ENCODE measurements at places on chromosomes 11 and 22.

DNA sequence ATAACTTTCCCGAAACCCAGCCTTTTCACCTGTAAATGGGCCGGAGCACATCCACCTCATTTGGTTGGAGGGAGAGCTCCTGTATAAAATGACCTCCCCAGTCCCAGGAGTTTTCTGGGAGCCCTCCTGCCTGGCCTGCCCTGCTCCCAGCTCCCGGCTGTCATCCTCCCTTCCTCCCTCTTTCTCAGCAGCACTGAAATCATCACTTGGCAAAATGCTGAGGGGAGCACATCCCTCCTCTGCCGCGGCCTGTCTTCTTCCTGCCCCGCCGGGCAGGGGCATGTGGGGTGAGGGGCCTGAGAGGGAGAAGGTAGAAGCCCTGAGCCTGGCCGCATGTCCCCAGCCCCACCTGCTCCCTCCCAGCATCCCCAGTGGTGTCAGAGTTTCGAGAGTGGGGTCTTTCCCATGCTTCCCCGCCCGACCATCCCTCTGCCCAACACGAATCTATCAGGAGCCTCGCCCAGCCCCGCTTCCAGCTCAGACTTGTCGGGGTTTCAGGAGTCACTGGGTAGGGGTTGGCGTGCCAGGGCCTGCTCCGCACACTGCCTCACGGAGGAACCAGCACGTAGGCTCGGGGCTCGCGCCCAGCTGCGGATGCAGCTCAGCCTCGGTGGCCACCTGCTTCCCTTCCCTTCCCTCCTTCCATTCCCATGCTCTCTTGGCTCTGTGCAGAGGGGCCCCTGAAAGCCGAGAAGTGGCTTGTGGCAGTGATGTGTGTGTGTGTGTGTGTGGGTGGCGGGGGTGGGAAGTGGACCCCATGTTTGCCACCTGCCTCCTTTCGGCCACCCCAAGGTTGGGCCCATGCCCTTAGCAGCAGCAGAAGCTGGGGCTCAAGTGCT lies 37.1 kb downstream of the NECTIN1 start:
- no peak for DNase-seq

GRCh38 chr22:44102121-44102520 lies 78.0 kb downstream of the PARVB start:
- DNase-seq, result no peak

DNA sequence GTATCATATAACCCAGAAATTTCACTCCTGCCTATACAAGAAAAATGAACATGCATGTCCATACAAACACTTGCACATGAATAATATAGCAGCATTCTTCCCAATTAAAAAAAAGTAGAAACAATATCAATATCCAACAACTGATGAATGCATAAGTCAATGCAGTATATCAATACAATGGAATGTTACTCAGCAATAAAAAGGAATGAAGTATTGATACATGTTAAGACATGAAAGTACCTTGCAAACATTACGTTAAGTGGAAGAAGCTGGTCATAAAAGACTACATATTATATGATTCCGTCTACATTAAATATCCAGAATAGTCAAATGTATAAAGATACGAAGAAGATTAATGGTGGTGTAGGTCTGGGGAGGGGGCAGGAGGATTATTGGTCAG lies 73.9 kb upstream of the DRD2 start:
- no peak for DNase-seq

GRCh38 chr11:371051-371450 lies 1.8 kb downstream of the B4GALNT4 start:
- no peak for DNase-seq

- no peak for DNase-seq
These were observed 546.8 kb downstream of the ETS1 start for GRCh38 chr11:128040603-128041002.

DNA sequence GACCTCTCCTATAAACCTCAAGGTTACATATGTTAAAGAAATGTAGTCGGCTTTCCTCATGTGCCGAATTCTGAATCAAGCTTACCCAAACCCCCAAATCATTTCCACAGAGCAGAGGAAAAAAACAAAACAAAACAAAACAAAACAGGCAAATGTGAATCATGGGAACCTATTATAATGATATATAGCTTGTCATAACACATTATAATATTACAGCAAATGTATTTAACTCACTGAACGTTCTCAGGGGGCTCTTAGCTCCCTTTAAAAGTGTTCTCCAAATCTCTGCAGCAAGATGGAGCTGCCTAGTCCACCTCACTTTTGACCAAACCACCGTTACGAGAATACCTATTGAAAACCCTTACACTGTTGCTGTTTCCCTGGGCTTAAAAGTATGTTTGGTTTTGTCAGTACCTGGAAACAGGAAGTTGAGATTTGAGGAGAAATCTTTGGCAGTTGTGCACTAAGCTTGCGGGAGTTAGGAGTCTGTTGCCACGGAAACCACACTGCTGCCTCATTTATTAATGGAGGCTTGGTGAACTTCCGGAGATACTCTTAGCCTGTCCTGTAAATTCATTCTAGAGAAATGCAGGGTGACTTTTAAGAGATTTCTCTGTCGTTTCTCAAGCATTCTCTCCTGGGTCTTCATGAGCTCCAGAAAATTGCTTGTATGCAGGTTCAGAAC lies 167.0 kb upstream of the RASSF10 start:
- DNase-seq, result no peak

DNA sequence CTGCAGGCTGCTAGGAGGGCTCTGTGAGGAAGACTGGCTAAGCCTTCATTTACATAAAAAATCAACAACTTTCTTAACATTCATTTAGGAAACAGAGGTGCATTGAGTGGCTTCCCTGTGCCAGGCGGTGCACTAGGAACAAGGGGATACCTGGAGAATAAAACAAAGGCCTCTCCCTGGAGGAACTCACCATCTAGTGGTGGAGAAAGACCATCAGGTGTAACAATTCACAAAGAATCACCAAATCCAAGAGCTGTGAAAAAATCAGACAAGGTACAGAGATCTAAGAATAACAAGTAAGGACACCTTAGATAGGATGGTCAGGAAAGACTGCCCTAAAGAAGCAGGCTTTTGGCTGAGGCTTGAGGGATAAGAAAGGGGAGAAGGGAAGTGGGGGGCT lies 40.3 kb downstream of the CSNK2A3 start:
- no peak for DNase-seq

GRCh38 chr11:115918576-115918975 lies 414.4 kb upstream of the CADM1 start:
- DNase-seq, result no peak

- no peak for DNase-seq
These were observed 137.8 kb downstream of the CSNK2A3 start for GRCh38 chr11:11215058-11215815.

DNA sequence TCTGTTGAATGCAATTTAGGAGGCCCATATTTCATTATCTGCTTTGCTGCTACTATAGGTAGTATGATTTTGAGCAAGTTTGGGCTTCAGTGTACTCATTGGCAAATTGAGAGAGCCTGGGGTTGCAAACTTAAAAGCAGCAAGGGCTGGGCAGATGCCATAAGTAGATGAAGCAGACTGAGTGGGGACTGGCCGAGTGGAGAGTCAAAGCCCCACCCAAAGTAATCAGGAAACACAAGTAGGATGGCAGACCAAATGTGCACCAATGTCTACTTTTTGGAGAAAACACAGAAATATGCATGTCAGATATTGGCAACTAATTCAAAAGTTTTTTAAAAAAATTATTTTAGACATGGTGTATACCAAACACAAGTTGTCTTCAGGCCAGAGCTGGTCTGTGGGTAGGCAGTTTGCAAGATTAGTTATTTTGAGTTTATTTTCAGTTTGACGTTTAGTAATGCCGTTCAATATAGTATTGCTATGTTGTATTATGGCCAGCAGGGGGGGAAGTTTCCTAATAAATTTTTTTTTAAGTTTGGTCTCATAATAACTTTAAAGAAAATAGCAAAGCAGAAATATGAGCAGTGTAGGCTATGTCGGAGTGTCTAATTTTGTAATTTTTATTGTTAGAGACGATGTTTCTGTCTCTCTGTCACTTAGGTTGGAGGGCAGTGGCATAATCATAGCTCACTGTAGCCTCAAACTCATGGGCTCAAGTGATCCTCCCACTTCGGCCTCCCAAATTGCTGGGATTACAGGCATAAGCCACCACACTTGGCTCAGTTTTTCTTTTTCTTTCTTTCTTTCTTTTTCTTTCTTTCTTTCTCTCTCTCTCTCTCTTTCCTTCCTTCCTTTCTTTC lies 105.1 kb downstream of the HIPK3 start:
- DNase-seq, result no peak

- no peak for DNase-seq
These were observed 21.0 kb downstream of the LMO1 start for GRCh38 chr11:8242499-8243280.

GRCh38 chr11:15640318-15640717 lies 525.6 kb downstream of the INSC start:
- no peak for DNase-seq

- DNase-seq, result no peak
These were observed at the start of gene DSCAML1 for GRCh38 chr11:117796872-117797529. TSS of gene DSCAML1 (minus strand) at chr11:117797216. CDS start at chr11:117797079, 137 bp downstream.

GRCh38 chr11:125295931-125296330 lies 131.4 kb downstream of the PKNOX2 start:
- no peak for DNase-seq

DNA sequence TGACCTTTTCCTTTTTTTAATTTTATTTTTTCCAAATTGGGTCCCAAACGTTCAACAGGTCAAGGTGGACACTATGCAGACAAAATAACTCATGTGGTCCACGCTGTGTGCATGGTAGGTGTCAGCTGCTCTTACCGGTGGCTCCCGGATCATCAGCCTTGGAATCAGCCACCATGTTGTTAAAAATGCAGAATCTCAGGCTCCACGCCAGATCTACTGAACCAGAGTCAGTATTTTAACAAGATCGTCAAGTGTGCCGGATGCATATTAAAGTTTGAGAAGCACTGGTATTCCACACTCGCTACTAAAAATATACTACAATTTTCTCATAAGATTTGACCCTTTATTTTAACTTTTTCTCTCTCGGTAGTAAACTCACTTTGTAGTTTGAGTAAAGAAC lies 553 bp upstream of the LDLRAD3 start:
- DNase-seq, result no peak

DNA sequence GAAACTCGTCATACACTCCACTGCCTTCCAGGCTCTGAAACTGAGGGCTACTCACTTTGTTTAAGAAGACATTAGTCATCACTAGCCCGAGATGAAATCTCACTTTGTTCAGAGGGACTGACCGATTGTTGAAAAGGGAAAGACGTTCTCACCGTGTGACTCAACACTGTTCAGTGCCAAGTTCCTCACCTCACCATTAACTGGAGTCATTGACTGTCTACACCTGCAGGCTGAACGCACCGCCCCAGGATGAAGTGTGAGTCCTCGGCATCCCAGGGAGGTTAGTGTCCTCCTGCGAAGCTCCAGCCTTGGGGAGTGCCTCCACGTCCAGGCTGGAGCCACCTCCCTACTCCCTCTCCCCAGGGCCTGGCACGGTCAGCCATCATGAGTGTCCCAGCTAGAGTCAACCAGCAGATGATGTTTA lies 30.4 kb downstream of the FADD start:
- no peak for DNase-seq

DNA sequence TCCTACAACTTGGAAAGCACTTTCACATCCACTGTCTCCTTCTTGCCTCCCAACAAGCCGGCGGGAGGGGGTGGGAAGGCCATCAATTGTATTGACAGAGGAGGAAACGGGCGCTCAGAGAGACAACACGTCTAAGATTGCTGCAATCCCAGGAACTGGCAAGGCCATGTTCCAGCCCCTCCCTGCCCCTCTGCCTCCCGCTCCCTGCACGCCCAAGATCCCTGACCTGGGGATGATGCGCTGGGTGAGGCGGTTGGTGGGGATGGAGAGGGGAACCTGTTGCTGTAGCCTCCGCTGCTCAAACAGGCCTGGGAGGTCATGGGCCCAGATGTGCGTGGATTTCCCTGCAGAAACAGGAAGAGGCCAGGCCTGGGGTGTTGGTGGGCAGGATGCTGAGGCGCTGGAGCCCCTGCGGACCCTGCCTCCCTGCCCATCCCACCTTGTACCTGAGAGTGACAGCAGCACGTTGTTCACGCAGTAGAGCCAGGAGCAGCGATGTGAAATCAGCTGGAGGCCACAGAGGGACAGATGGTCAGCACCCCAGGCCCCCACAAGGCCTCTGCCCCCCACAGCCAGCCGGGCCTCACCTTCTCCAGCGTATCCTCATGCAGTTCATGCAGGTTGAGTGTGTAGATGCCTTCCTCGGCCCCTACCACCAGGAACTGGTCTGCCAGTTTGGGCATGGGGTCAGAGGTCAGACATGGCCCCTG lies 6.8 kb downstream of the MAP4K2 start:
- DNase-seq, result no peak

DNA sequence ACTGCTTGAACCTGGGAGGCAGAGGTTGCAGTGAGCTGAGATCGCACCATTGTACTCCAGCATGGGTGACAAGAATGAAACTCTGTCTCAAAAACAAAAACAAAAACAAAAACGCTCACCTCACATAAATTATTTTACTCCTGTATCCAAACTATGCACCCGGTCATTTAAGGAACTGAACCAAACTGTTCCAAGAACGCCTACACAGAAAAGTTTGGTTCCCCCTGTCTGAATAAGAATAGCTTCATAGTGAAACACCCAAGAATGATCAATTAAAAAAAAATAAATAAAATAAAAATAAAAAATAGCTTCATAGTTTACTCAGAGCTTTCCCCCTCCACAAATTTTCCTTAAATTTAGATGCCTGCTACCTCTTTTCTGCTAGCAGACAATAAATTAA lies 13.7 kb downstream of the NUP98 start:
- DNase-seq, result no peak

- no peak for DNase-seq
These were observed 86.7 kb upstream of the IZUMO1R start for GRCh38 chr11:94217705-94218104.

GRCh38 chr22:40541300-40541699 lies 95.2 kb downstream of the MRTFA start:
- DNase-seq, result no peak

- no peak for DNase-seq
These were observed 70.3 kb downstream of the KIRREL3 start for GRCh38 chr11:126930091-126930841.

- no peak for DNase-seq
These were observed 25.7 kb upstream of the MICAL3 start for GRCh38 chr22:18050065-18050464.

DNA sequence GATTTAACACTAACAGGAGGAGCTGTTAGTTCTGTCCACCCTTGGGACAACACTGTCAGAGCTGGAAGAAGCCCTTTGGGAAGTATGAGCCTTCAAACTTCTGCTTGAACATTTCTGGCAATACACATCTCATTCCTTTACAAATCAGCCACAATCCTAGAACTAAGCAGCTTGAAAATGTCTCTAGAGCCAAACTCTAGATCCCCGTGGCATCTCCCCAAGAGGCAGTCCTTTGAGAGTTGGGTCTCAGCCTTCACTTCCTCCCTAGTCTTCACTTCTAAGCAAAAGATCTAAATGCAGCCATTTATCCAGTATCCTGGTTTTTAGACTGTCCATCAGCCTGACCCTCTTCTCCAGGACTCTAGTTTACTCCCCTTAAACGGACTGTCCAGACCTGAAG lies 26.9 kb downstream of the ARFGAP2 start:
- DNase-seq, result no peak

GRCh38 chr11:12707500-12707880 lies 33.3 kb downstream of the TEAD1 start:
- no peak for DNase-seq
